ENCODE measurements at places on chromosomes 1 and 21.

DNA sequence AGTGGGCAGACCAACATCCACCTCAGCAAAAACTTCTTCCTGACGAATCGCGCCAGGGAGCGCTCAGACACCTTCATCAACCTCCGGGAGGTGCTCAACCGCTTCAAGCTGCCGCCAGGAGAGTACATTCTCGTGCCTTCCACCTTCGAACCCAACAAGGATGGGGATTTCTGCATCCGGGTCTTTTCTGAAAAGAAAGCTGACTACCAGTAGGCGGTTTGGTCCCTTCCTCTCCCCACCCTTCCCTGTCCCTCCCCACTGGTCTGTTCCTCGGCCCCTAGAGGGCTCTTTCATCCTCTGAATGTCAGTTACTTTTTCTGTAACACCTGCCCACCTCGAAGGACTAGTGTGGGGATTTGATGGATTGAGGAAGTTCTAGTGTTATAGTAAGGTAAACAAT, 46.9 kb downstream of the CAPN2 start:
- DNase-seq, result peak; percentile 26

DNA sequence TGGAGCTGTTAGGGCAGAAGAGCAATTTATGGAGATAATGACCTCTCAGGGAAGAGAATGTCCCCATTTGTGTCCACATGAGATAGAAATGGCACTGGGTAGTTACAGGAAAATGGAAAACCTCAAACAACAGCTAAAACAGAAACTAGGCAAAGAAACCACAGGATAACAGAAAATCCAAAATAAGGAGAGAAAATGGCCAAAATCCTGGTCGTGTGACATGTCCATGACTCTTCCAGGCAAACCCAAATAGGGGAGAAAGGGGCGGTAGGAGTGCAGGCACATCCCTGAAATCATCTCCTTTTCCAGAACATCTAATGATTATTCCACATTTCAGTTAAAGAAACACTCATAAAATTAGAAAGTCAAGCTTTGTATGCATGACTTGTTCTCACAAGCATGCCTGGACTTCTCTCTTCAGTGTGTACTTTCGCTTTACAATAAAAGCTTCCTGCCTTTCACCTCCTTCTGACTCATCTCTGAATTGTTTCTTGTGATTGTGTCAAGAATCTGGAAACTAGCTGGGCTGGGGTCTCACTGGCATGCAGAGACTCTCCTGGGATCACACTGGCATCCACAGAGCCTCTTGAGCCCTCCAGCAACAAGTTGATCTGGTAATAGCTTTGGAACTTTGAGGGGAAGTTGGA, 171.4 kb upstream of the ZP4 start:
- no peak for DNase-seq

GRCh38 chr1:19260211-19261138, 8.9 kb downstream of the MRTO4 start:
- DNase-seq, result peak; percentile 93

GRCh38 chr1:61450454-61450853, 274.5 kb downstream of the TM2D1 start:
- no peak for DNase-seq

GRCh38 chr1:8663915-8664329, 153.5 kb downstream of the RERE start:
- no peak for DNase-seq

- no peak for DNase-seq
These were observed 2.2 kb upstream of the CD1B start for GRCh38 chr1:158333405-158334155.

GRCh38 chr1:210525716-210526454, 197.2 kb downstream of the HHAT start:
- no peak for DNase-seq

- no peak for DNase-seq
These were observed 648.8 kb downstream of the ADGRL2 start for GRCh38 chr1:82449506-82450057.

GRCh38 chr1:28507646-28508434, 2.0 kb downstream of the RCC1 start:
- no peak for DNase-seq

DNA sequence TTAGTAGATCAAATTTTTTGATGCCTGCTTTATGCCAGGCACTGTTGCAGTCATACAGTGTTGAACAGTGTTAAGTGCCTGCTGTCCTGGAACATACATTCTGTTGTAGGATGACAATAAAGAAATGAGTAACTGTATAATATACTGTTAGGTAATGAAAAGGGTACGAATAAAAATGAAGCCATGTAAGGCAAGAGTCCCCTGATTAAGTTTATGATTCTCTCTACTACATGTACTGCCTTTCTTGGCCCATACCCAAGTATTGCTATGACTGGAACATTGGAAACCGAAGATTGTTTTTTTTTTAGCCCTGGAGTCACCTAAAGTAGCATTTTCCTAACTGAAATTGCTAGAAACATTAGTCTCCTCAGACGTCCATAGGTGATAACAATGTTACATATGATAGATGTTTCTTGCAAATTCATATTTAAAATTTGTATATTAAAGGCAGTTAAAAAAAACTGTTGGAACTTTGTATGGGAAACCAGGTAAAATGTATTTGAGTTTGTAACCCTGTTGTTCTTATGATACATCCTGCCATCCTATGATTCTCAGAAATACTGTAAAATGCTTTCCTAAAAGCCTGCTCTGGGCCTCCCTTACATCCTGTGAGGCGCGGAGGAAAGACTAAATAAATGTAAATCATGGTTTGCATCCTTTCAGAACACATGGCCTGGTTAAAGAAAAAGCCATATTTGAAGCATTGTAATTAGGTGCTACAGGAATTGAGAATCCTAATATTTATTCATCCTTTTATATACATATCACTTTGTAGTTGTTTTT, 5.8 kb downstream of the ATP5PB start:
- DNase-seq, result no peak

DNA sequence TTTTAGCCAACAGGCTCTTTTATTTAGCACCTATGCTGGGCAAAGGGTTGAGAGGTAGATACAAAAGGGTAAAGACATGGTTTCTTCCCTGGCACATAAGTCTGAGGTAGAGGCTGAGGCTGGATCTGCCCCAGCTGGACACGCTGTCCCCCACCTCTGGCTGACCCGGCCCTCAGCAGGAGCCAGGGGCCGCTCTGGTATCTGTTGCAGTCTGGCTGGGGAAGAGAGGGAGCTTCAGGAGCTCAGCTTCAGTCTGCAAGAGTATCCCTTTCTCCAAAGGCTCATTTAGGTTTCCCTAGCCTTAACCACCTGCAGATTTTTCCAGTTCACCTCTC, 14.2 kb downstream of the BLACAT1 start:
- no peak for DNase-seq

- DNase-seq, result no peak
These were observed 3.5 kb downstream of the HRNR start for GRCh38 chr1:152220166-152221163.

DNA sequence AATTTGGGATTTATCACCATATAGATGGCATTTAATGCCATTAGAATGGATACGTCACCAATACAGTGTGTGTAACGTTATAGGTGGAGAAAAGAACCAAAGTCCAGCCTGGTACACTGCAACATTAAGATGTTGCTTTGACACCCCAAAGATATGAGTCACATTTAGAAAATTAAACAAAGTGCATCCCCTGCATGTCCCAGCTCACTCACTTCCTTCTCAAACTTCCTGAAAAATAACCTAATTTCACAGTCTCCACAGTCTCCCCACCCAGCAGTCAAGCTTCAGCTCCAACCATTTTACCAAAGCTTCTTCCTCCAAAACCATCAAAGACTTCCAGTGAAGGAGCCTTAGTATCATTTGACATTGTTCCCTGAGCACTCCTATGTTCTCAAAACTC, 111.9 kb downstream of the OMA1 start:
- no peak for DNase-seq

GRCh38 chr1:33460947-33461629, 11.4 kb upstream of the ZSCAN20 start:
- no peak for DNase-seq

DNA sequence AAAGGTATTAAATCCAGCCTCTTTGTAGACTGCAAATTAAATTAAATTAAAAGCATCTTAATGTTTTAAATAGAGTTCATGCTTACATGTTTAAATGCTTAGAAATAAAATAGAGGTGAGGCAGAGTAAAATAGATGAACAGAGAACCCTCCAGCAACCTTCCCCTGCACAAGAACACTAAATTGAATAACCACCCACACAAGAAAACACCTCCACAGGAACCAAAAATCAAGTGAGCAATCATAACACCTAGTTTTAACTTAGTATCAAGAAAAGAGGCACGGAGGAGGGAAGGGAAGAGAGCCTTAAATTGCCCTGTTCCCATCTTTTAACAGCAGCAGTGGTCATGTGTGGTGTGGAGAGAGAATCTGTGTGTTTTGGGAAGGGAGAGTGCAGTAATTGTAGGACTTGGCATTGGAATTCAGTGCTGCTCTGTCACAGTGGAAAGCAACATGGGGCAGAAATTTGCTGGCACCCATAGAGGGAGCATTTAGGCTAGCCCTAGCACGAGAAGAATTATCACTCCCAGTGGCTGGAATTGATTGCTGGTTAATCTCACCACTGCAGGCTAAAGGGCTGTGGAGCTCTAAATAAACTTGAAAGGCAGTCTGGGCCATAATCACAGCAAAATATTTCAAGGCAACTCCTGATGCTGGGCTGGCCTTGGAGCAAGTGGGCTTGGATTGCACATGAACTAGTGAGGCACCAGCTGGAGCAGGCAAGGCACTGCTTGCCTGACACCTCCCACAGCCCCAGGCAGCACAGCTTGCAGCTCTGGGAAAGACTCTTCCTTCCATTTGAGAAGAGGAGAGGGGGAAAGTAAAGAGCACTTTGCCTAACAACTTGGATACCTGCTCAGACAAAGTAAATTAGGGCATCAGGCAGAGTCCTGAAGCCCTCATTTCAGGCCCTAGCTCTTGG, 1478.8 kb downstream of the NCAM2 start:
- DNase-seq, result no peak

DNA sequence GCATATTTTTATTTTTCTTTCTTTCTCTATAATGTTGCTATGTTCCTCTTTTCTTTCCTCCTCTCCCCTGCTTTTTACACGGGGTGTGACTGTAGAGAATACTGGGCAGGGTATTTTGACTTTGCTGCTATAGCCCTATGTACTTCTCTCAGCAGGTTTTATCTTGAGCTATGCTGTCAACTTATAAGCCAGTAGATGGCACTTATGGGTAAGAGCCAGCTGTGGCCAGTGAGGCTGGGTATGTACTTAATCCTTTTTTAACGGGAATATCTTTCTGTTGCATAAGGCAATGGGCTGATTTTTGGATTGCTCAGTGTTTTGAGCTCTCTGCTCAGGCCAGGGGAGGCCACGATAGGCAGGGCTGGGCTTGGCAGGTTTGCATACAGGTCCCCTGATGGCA, 99.0 kb downstream of the KCNK2 start:
- DNase-seq, result no peak

DNA sequence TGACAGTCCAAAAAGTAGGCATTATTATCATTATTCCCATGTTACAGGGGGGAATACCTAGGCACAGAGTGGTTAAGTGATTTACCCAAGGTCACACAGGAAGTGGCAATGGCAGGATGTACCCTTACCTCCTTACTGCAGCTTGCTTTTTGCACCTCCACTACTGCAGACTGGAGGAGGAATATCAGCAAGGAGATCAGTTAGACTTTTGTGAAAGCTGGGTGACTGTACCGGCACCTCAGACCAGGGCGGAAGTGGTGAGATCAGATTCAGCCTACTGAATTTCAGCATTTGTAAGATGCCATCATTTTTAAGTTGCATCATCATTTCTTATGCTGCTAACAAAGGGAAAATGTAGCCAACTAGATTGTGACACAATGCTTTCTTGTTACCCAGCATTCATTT, 4.5 kb downstream of the ADARB1 start:
- DNase-seq, result no peak

- no peak for DNase-seq
These were observed 336.2 kb downstream of the SETD4 start for GRCh38 chr21:35724156-35724555.

- no peak for DNase-seq
These were observed 74.5 kb downstream of the NFIA start for GRCh38 chr1:61156576-61157467.

DNA sequence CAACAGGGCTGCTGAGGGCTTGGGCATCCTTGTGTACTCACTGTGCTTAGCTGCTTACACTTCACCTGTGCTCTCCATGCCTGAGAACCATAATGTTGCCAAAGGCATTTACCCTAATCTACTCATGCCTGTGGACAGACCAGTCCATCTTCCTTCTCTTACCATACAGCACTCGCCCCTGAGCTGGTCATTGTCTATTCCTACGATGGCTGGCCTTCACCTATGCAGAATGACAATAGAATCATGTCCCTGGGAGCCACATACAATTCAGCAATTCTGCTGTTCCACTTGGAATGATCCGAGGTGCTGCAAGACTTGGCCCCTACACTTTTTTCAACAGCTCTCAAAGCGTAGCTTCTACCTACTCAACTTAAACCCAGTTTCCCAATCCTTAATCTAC, 96.5 kb downstream of the PAPPA2 start:
- no peak for DNase-seq

GRCh38 chr1:103348136-103348535, 177.4 kb upstream of the RNPC3 start:
- DNase-seq, result no peak

DNA sequence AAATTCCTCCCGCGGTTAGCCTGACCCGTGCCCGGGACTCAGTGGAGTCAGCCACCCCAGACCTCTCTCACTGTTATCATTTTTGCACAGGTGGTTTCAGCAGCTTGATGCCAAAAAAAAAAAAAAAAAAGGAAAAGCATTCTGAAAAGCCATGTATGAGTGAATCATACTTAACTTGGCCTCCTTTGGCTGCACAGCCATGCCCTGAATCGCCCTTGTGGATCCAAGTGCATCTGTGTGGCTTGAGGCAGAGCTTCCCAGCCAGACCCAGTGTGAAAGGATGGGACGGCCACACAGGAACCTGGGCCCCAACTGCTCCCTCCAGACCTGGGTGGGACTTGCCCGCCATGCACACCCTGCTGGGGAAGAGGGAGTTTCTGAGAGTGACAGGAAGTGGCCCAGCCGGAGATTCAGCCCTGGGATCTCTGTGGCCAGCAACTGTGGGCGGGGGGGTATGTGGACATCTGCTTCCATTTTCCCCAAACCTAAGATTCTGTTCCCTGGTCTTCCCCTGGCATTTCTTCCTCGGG, 8.6 kb downstream of the YBEY start:
- DNase-seq, result no peak

GRCh38 chr1:169338617-169339016, 29.0 kb downstream of the NME7 start:
- no peak for DNase-seq

- DNase-seq, result no peak
These were observed 53.0 kb upstream of the RIPK4 start for GRCh38 chr21:41819856-41820281.

DNA sequence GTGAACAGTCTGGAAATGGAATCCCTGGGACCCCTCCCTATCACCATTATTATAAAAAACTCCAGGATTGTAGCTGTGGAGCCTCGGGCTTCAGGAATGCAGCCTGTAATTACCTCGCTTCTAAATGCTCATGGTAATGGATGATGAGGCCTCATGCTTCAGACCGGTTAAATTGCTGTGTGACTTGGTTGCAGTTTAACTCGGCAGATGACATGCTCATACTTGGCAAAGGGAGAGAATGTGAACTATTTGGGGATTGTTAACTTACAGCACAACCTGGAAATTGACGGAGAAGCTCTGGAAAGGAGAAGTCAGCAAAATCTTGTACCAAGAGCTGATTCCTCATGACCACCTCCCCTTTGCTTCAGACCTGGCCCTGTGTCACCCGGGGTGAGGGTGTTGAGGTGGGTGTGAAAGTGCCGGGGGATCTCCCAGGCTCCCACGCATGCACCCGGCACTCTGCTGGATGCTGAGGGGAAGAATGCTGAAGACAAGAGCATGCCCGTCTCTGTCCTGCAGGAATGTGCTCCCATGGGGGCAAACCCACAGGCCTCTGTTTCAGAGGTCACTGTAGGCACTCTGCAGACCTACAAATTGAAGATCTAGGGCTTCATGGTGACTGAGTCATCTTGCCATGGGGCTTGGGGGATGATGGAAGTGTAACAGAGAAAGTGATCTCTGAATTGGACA, 364.8 kb downstream of the RPS6KC1 start:
- no peak for DNase-seq
